ENCODE measurements at places on chromosomes 6 and 20.
A peak's percentile ranks its signal among the peaks of the same experiment; 100 is the strongest.

GRCh38 chr6:135176464-135176863 is 4.6 kb upstream of the MYB start:
- DNase-seq: no peak

DNA sequence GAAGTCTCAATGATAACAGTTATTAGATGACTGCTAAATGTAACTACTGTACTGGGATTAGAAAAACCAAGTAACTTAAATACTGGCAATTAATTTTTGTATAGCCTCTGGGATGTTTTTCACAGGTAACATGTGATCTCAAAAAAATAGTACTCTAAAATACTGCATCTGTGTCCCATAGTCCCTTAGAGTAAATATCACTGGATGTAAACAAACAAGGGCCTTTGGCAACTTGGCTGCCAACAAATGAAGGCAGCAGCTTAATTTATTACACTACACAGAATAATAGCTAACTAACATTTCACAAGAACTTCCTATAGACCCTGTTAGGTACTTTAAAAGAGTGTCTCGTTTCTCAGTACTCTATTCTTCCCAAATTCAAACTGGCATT is 14.0 kb downstream of the ARHGAP18 start:
- no peak for DNase-seq

GRCh38 chr6:18406955-18407749 is 20.0 kb downstream of the RNF144B start:
- DNase-seq: no peak

DNA sequence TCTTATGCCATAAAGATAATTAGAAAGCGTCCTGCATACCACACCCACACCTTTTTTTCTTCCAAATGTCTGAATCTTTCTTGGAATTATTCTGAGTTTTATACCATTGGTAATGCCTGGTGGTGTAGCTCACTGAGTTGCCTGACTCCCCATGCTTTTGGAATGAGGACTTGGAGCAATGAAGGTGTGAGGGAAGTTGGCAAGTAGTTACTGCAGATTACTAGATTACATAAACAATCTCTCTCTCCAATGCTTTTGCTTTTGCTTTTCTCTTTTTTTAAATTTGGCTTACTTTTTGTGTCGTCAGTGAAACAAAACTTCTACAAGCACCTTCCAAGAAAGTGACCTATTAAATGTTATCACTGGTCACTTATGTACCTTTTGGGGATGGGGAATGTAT is 406.1 kb upstream of the SOX4 start:
- no peak for DNase-seq

GRCh38 chr6:33312361-33313104 is 1.3 kb downstream of the TAPBP start:
- peak; percentile 84 for DNase-seq

GRCh38 chr20:8150591-8150990 is 18.5 kb downstream of the PLCB1 start:
- DNase-seq: no peak

DNA sequence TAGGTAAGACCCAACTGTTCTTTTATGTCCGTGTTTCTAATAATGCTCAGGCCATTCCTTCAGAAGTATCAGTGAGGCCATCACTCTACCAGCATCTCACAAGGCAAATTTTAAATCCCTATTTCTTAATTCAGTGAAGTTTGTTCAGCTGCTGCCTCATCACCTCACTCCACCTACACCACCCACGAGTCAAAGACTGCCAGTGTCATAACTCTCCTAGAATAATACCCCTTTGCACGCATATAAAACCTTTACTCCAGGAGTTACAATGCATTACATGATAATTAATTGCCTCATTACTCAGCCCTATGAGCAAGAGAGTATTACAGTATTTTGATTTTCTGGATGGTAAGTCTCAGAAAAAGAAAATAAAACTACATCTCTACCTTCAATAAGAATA is 793.6 kb downstream of the TFAP2A start:
- no peak for DNase-seq

DNA sequence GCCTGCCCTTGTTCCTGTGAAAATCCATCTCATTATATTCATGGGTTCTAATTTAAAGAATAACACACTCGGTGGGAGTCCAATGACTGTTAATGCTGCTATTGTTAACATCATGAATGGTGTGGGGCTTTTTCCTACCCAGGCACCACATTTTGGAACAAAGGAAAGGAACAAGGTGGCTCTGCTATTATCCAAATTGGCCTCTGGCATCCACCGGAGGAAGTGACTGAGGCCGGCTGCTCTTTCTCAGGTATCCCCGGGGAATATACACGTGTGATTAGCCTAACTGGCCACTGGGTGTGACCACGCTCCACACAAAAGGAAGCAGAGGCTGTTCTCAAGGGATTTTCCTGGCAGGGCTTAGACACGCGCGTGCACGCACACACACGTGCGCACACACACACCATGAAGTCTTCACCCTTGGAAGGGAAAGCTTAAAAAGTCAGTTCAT is 601.2 kb upstream of the ARID1B start:
- peak; percentile 23 for DNase-seq

DNA sequence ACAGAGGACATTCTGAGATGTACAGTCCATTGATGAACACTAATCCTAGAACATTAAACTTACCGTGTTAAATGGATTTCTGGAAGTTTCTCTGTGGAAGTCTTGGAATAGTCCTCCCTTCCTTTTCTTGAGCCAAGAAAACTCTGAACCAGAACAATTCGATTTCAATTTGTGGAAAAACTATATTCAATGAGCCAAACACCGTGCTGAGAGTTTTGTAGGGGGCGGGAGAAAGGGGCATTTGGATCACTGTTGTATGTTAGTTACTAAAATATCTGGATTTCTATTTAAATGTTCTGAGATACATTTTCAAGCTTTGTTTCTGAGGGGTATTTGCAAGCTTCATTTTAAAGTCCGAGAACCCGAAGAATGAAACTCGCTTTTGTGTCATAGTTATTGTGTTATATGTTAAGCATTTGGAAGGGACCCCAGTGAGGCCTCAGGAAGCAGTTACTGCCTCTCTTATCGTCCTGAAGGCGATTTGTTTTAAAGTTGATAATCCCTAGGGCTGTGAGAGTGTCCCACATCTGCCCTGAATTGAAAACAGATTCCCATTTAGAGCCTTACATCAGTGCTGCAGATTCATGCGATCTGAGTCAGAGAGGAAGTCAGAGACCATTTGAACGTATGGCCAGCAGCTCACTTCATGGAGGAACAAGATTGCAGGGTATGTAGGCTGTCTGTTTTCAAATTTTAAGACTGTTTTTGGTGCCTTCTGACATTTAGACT is 70.8 kb upstream of the SASH1 start:
- DNase-seq: no peak

GRCh38 chr20:62505337-62506045 is 29.7 kb upstream of the GATA5 start:
- DNase-seq: no peak

- no peak for DNase-seq
Measured at GRCh38 chr20:44494266-44494665, 18.6 kb downstream of the TTPAL start.

DNA sequence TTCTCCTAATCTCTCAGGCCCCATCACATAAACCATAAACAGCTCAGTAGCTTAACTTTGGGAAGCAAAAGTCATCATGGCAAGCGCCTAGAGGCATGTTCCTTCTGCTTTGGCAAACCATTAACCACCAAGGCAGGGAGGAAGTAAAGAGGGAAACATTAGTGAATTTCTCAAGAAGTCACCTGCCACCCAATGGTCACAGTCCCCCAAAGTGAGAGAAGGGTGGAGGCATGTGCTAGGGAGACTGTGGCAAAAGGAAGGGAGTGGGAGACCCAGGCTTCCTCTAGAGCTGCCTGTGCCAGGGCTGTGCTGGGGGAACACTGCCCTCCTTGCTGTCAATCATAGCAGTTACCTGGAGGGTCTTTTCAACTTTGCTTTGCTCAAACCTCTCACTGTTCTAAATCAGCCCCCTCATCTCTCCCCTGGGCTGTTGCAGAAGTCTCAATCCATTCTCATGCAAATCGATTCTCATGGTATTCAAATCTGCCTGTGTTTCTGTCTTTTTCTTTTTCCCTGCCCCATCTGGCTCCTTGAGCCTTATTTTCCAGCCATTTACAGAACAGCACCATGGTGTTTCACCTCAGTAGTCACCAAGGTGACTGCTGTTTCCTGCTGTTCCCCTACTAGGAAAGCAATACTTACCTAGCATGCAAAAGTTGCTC is 1.8 kb upstream of the RNF24 start:
- DNase-seq: no peak

- DNase-seq: no peak
Measured at GRCh38 chr6:113651920-113652319, 205.2 kb upstream of the MARCKS start.

- no peak for DNase-seq
Measured at GRCh38 chr20:62162765-62163484, 19.4 kb downstream of the SS18L1 start.

DNA sequence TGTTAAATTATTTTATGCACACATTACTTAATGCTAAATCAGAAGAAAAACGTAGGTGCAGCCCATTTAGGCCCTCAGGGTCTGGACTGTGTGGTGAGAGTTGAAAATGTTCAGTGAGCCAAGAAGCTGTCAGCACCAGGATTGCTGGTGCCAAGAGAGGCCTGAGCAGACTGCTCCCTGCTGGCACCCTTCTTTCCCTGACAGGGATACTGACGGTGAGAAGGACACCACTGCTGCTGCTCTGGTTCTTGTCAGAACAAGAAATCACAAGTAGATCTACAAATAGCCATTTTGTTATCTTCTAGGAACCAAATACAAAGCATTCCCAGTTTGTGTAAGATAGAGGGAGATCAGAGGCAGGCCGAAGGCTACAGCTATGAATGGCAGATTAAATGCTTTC is 48.7 kb upstream of the CRISP1 start:
- DNase-seq: no peak

GRCh38 chr6:109482905-109483734 is at the start of gene ZBTB24:
Gene ZBTB24, minus strand, starts transcription at chr6:109483219. Its CDS starts 1,193 bp downstream, at chr6:109482026.
- peak; percentile 93 for DNase-seq

DNA sequence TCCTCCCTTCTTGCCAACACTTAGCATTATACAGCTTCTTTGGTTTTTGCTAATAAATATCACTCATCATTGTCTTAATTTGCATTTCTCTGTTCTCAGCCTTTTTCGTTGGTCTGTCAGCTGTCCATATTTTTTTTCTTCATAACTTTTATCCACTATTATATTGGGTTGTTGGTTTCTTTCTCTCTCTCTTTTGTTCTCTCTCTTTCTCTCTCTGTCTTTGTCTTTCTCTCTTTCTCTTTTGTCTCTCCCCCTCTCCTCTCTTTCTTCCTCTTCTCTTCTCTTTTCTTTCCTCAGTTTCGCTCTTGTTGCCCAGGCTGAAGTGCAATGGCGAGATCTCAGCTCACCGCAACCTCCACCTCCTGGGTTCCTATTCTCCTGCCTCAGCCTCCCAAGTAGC is 36.5 kb downstream of the JARID2 start:
- no peak for DNase-seq

DNA sequence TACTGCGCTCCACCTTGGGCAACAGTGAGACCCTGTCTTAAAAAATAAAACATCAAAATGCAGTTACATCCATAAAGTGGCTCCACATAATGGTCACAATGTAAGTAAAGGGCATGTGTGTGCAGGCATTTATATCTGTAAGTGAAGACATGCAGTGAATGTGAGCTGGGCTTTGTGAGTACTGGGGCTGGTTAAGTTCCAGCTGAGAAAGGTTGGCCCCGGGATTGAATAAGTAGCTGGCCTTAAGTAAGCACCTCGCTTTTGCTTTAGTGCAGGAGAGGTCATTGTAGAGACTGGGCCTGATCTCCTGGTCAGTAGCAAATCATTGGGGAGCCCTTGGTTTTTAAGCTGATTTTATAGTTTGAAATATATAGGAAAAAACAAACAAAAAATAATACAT is 8.0 kb downstream of the QKI start:
- DNase-seq: no peak

DNA sequence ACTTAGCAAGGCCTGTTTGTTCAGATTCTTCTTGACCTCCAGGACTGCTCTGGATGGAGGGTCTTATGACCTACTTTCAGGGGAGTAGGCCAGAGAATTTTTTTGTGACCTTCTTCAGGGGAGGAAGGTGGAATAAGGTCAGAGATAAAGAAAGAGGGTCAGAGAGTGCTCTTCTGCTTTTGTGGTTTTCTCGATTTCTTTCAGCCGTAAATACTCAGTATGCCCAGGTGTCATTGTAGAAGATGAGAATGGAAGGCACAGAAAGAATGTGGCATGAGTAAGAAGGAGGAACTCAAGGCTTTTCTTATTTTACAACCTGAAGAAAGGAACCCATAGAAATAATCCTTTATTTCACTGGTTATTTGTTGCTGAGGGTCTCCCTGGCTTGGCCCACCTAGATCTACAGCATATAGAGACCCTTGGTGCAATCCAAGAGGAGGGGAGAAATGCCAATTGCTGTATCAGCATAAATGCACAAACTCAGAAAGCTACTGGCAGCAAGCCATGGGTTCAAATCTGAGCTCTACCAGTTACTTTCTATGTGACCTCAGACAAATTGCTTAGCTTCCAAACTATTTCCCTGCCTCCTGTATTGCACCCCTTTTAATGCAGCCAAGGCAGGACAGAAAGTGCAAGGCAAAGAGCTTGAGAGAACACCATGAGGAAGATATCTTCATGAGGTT is 68.0 kb downstream of the OLIG3 start:
- no peak for DNase-seq

DNA sequence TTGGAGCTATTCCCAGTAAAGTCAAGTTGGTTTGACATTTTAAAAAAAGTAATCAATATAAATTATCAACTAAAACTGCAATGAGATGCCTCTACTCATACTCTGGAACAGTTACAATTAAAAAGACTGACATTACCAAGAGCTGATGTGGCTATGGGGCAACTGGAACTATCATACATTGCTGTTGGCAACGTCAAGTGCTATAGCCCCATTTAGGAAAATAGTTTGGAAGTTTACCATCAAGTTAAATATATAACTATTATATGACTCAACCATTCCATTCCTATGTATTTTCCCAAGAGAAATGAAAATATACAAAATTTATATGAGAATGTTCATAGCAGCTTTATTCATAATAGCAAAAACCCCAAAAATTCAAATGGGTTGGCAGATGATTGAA is 111.4 kb upstream of the HDGFL1 start:
- DNase-seq: no peak

GRCh38 chr6:40630051-40630450 is 42.9 kb upstream of the LRFN2 start:
- DNase-seq: no peak

DNA sequence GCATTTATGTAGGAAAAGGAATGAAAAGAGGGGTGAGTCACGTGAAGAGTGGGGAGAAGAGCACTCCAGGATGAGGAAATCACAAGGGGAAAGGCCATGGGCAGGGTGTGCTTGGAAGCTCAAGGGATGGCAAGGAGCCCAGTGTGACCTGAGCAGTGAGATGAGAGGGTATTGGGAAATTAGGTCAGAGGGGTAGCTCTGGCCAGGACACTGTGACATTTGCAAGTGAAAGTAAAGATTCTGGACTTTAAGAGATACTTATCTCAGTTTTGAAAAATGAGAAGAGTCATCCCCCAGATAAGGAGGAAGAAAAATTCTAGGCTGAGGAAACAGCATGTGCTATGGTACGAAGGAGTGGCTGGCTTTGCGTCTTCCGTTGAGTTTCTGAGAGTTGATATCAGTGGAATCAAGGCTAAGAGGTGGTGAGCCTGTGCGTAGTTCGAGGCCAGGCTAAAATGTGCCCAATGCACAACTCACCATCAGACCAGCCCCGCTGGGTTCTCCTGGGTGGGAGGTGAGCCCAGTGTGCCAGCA is 79.9 kb downstream of the GCLC start:
- DNase-seq: no peak
